Thoracic aorta (tissue), 2 donors: ENCODE measurements at places on chromosomes 6 and 20.

GRCh38 chr20:53800883-53801604 lies 207.4 kb upstream of the ZNF217 start:
- H3K36me3 ChIP-seq, result no peaks in the 10 kb centered on the region
- H3K27me3 ChIP-seq, result no peaks in the 10 kb centered on the region
- H3K4me3 ChIP-seq, result no peak overlapping the region
- no peak overlapping the region for H3K27ac ChIP-seq

- no peak for DNase-seq
- no peaks in the 10 kb centered on the region for H3K27me3 ChIP-seq
- H3K27ac ChIP-seq, result no peak overlapping the region
- H3K36me3 ChIP-seq, result no peaks in the 10 kb centered on the region
- H3K4me3 ChIP-seq, result no peak overlapping the region
These were observed 68.0 kb upstream of the KCNQ5 start for GRCh38 chr6:72553531-72554511.

DNA sequence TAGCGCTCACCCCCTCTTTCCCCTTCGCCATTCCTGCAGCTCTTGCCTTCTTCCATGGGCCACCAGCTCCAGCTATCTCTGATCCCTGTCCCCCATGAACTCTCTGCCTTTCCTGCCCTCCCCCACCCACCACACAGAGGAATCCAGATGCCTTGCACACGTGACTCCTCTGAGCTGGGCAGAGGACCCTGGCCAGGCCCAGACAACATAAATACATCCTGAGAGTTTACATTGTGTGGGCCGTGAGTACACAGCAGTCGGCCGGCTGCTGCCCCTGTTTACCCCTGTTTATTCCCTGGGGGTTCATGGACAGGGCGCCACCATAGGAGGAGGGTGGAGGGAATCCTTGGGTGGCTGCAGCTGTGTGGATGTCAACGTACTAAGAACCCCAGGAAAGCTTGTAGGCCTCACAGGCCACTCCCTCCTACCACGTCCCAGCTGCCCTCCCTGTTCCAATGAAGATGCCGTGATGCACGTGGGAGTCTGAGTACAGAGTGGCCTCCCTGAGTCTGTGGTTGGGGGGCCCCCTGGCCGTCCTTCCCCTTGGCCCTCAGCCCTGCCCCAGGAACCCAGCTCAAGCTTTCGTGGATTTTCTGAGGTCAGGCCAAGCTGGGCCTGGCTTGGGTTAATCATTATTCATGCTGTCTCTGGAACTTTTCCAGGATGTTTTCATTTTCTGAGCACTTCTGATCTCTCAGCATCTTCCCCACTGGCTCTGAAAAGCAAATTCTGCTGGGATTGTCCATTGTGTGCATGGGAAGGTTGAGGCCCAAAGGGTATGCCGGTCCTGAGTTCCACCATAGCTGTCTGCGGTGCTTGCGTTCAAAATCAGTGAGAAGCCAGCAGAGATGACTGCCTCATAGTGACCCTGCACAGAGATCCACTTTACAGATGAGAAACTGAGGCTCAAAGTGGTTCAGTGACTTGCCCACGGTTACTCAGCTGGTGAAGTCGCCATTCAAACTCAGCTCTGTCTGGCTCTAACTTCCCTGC lies 136.3 kb downstream of the MRPL14 start:
- no peaks in the 10 kb centered on the region for H3K36me3 ChIP-seq
- H3K4me1 ChIP-seq, result peaks cover 8% of the 10 kb centered on the region
- H3K4me3 ChIP-seq, result no peak overlapping the region
- H3K27me3 ChIP-seq, result no peaks in the 10 kb centered on the region
- H3K27ac ChIP-seq, result peak overlapping the region; percentile 59

DNA sequence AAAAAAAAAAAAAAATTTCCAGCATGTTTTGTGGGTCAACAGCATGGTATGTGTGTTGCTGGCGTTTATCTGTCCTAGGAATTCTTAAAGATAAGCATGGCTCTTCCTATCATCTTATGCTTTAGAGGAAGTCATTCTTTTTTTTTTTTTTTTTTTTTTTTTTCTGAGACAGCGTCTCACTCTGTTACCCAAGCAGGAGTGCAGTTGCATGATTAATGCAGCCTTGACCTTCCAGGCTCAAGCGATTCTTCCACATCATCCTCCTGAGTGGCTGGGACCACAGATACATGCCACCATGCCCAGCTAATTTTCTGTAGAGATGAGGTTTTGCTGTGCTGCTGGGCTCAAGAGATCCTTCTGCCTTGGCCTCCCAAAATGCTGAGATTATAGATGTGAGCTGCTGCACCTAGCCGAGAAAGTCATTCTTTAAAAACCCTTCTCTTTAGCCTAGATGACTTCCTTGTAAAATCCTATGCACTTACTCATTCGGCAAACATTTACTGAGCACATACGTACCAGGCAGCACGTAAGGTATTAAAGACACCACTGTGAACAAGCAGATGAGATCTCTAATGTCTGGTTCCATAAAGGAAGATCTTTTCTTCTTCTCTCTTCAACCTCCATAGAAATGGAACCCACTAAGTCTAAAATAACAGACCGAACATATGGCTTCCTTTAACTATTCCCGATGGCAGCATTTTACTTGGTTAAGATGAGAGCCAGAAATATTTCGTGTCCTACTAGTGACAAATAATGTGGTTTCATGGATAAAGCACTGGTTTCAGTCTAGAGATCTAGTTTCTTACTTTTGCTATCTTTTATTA lies 122.4 kb downstream of the RIN2 start:
- H3K27ac ChIP-seq, result no peak overlapping the region
- no peaks in the 10 kb centered on the region for H3K36me3 ChIP-seq
- H3K4me1 ChIP-seq, result peaks cover 32% of the 10 kb centered on the region
- no peaks in the 10 kb centered on the region for H3K27me3 ChIP-seq
- DNase-seq, result no peak
- H3K4me3 ChIP-seq, result no peak overlapping the region

DNA sequence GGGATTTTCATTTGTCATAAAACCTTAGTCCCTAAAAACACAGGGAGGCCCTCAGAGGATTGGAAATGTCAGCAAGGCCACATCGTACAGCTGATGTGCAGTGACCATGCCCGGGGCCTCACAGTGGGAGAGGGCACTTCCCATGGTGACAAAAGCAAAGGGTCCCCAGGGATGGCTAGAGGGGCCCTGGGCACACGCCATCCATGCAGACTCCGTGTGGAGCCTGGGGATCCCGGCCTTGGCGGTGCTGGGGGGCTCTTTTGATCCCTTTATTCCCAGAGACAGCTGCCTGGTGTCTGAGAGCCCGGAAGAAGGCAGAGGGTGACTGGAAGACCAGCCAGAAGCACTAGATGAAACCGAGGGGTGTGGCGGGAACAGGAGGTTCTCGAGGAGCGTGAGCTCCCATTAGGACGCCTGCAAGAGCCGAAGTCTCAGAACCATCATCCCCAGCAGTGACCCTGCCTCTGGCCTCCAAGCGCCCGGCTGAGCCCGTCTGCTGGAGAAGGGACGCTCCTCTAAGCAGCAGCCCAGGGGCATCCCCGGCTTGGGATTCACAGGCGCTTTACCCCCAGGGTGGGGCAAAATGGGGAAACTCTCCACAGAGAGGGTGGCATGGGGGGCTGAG lies 49.1 kb upstream of the FRMD1 start:
- peaks cover 11% of the 10 kb centered on the region for H3K4me1 ChIP-seq
- DNase-seq, result no peak
- no peak overlapping the region for H3K4me3 ChIP-seq
- no peak overlapping the region for H3K27ac ChIP-seq
- H3K27me3 ChIP-seq, result no peaks in the 10 kb centered on the region

DNA sequence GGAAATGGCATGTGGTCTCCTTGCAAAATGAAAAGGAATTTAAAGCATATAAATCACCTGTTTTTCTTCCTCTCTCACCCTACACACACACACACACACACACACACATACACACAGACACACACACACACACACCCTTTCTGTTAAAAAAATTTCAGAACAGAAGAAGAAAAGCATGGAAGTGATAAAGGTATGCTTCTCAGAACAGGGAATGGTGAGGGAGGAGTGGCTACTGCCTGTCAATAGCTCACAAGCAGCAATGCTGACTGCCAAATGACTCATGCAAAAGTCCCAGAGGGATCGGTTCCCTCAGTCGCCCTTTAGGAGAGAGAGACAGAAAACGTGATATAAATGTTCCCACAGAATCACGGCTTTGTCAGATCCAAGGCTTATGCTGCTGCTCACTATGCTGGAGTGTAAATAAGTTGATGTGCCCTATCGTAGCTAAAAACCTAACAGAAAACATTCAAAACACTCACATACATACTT lies 102.6 kb downstream of the IBTK start:
- peak overlapping the region; percentile 75 for H3K27ac ChIP-seq
- peak overlapping the region; percentile 57 for H3K4me3 ChIP-seq
- H3K4me1 ChIP-seq, result peaks cover 7% of the 10 kb centered on the region
- no peaks in the 10 kb centered on the region for H3K27me3 ChIP-seq
- DNase-seq, result peak; percentile 53

- no peak overlapping the region for H3K4me3 ChIP-seq
- H3K36me3 ChIP-seq, result no peaks in the 10 kb centered on the region
- H3K4me1 ChIP-seq, result no peaks in the 10 kb centered on the region
These were observed 594.6 kb upstream of the FLRT3 start for GRCh38 chr20:14932040-14932439.
